ENCODE measurements at places on chromosomes 12 and 14. TPM values are rescaled to one million over a fixed set of nuclear protein-coding genes. Genes with fewer than 3 reads are reported as not detected.

The OVCH1 gene
- total RNA-seq = not detected

The DYNLL1 gene
- total RNA-seq = 403 TPM

The SMOC1 gene
- total RNA-seq = 0.49 TPM

The DUSP6 gene
- total RNA-seq = 4.2 TPM

The GZMB gene
- not detected for total RNA-seq

GRCh38 chr14:63544591-63545299 lies 1.6 kb upstream of the PPP2R5E start:
- DNase-seq = no peak
- no peak overlapping the region for H3K27ac ChIP-seq
- peak overlapping the region; percentile 60 for H3K4me3 ChIP-seq
- peaks cover 13% of the 10 kb centered on the region for H3K4me1 ChIP-seq
- no peaks in the 10 kb centered on the region for H3K36me3 ChIP-seq

DNA sequence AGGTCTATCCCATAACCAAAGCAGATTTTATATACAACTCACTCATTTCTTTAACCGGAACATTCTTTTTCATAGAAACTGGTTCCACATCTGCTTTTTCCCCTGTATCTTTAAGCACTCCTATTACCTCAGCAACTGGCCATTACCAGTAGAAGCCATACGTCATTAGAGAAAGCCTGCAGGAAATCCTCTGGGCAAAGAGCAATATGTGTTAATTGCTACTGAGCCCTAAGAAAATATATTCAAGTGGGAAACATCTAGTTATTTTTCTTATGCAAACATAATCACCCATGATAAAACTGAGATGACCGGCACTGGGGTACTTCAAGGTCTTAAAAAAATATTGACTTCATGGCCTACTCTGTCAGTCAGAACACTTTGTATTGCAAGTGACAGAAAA lies 28.2 kb upstream of the CPSF6 start:
- no peaks in the 10 kb centered on the region for H3K4me1 ChIP-seq
- H3K27me3 ChIP-seq = no peaks in the 10 kb centered on the region
- H3K27ac ChIP-seq = no peak overlapping the region
- peaks cover 13% of the 10 kb centered on the region for H3K36me3 ChIP-seq

GRCh38 chr14:67526676-67527459 lies 6.2 kb upstream of the PLEKHH1 start:
- H3K4me3 ChIP-seq = no peak overlapping the region
- no peaks in the 10 kb centered on the region for H3K36me3 ChIP-seq
- H3K4me1 ChIP-seq = no peaks in the 10 kb centered on the region
- H3K27ac ChIP-seq = no peak overlapping the region
- peak; percentile 56 for DNase-seq

DNA sequence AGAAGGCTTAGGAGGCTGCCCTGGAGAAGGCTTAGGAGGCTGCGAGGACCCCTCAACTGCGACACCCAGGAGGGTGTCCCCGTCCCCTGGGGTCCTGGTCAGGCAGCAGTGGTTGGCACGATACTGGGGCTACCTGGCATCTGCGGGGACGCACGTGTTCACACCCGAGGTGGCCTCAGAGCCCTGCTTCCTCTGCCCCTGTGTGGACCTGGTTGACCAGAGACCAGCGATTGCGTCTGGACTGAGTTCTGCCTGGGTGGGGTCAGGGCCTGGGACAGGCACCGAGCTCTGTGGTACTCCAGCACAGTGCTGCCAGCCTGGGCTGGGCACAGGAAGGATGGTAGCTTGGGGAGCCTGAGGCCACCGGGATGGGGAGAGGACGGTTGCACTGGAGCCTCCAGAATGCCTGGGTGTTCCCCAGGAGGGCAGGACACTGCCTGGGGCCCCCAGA lies 735 bp downstream of the ASPG start:
- no peaks in the 10 kb centered on the region for H3K36me3 ChIP-seq
- H3K27me3 ChIP-seq = peaks cover 10% of the 10 kb centered on the region
- H3K4me3 ChIP-seq = no peak overlapping the region

DNA sequence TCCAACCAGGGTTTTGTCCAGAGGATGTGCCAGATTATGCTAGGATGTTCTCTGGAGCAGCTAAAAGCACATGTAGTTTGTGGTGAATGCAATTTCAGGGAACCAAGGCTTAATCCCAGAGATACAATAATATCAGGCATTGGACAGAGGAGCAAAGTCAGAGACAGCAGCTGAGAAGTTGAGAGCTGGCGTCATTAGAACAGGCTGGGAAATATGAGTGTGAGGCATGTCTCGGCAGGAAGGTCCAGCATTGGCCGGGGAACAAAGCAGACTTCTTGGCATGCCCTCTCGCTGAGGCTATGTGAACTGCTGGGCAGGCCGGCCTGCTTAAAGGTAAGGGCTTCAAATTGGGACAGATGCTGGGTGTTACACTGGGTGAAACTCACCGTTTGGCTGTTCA lies 125.4 kb downstream of the CAND1 start:
- H3K4me3 ChIP-seq = no peak overlapping the region
- DNase-seq = no peak
- no peak overlapping the region for H3K27ac ChIP-seq
- H3K36me3 ChIP-seq = no peaks in the 10 kb centered on the region
- H3K27me3 ChIP-seq = no peaks in the 10 kb centered on the region
- H3K4me1 ChIP-seq = no peaks in the 10 kb centered on the region

- no peak overlapping the region for H3K4me3 ChIP-seq
- no peaks in the 10 kb centered on the region for H3K36me3 ChIP-seq
- H3K4me1 ChIP-seq = peaks cover 6% of the 10 kb centered on the region
- H3K27me3 ChIP-seq = no peaks in the 10 kb centered on the region
- DNase-seq = no peak
- H3K27ac ChIP-seq = no peak overlapping the region
These were observed 411.1 kb upstream of the MDGA2 start for GRCh38 chr14:48086516-48086915.

DNA sequence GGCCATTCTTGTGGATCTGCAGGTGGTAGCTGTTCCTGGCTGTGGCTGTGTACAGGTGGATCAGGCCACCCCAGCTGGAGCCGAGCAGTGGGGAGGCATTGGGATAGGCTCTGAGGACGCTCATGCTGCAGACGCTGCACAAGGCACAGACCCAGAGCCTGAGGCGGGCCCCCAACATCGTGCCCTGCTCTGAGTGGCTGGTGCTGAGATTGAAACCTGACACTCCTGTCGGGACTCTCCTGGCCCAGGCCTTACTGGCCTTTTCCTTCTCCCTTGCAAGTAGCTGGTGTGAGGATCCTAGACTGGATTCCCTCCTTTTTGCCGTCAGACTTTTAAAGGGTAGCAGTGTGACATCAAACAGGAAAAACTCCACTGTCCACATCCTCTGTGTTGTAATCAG lies at the start of gene FGF23:
TSS of gene FGF23 (minus strand) at position 308 of the 400 bp plus-strand sequence. CDS start at position 178, 130 bp downstream.
- H3K36me3 ChIP-seq = no peaks in the 10 kb centered on the region
- DNase-seq = peak; percentile 39
- no peak within 1 kb of the TSS for H3K27ac ChIP-seq
- H3K4me1 ChIP-seq = peaks cover 4% of the 10 kb centered on the region

GRCh38 chr12:49923035-49923644 lies 19.4 kb upstream of the FAIM2 start:
- peaks cover 6% of the 10 kb centered on the region for H3K27me3 ChIP-seq
- no peak for DNase-seq
- H3K4me1 ChIP-seq = no peaks in the 10 kb centered on the region

DNA sequence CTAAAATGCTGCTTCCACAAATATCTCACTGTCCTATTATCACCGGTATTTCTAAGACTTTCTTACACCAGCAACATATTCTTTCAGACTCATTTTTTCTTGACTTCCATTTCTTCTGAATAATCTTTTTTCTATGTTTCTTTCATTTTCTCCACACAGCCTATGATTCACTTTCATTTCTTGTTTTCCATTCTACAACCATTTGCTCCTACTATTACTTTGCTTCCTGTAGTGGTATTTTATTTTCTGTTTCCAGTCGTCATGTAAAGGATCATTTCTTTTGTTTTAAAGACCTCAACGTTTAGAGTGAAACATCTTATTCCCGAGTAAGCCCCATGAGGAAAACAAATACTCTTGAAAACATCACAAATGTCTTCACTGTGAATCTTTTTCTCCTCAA lies 182.2 kb upstream of the MDGA2 start:
- no peaks in the 10 kb centered on the region for H3K36me3 ChIP-seq
- no peak overlapping the region for H3K4me3 ChIP-seq
- no peak overlapping the region for H3K27ac ChIP-seq
- no peaks in the 10 kb centered on the region for H3K4me1 ChIP-seq
